Pancreas (tissue), 10 donors: ENCODE measurements at places on chromosomes 11 and 22.

DNA sequence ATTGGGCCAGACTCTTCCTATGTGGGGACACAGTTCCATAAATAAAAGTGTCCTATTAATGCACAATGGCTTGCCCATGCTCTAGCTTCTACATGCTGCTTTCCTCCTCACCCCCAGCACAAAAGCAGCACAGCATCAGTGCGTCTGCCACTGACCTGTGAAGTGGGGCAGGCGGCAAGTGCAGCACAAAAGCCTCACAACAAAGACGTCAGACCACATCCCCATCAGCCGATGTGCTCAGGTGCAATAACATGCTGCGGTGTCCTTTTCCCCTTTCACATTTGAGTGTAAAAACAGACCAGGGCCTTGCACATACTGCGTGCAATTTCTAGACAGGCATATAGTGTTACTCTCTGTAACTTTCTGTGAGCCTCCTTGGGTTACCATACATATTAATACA lies 12.8 kb downstream of the DKK3 start:
- DNase-seq: no peak

- no peak for DNase-seq
Measured at GRCh38 chr11:23090659-23091058, 230.4 kb upstream of the CCDC179 start.

DNA sequence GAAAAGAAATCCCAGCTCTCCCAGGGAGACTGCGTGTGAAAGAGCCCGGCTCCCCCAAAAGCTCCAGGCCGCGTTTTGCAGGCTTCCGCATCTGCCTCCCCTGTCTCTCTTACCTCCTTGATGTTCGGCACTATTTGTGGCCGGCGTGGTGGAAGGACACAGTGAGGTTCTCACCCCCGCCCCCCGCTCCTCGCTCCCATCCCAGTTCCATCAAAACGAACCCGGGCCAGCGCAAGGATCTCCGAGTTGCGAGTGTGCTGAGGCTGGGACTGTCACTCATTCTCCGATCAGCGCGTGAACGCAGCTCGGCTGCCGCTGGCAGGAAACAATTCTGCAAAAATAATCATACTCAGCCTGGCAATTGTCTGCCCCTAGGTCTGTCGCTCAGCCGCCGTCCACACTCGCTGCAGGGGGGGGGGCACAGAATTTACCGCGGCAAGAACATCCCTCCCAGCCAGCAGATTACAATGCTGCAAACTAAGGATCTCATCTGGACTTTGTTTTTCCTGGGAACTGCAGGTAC lies at the start of gene NCAM1:
TSS of gene NCAM1 (plus strand) at position 275 of the 523 bp plus-strand sequence.
- peak; percentile 36 for DNase-seq

- no peak for DNase-seq
Measured at GRCh38 chr11:102900346-102900745, 25.6 kb upstream of the MMP12 start.
